RPMI7951 (cell line): ENCODE measurements at places on chromosomes 2 and 18.

DNA sequence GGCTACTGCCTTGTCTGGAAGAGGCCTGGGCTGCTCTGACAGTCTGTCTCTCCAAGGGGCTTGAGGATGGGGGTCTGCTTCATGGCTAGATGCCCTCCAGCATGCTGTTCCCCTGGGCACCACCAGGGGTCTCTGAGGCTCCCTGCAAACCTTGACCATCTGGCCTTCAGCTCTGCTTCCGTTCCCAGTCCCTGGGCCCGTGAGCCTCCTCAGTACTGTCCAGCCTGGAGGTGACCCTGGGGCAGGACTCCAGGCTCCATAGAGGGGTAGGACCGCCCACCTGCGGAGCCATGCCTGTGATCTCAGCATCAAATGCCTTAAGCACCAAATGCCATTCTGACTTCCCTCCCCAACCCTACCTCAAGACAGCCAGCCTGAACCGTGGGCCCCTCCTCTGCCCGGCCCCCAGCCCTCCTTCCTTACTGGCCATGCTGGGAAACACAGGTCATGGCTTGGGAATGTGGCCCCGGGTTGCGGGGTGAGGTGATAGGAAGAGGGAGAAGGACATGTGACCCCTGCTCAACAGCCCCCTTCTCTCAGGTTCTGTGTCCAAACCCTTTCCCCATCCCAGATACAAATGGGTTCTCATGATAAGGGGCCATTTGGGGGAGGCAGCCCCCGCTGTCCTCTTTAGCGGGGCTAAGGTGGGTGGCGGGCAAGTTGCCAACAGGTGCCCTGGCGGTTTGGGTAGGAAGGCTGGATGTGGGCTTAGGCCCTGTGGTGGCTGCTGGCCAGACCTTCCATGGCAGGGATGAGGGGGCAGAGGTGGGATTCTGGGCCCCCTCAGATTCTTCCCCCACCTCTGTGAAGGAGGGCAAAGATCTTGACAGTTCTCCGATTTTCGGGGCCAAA is 25.0 kb downstream of the SPEG start:
- peak; percentile 78 for DNase-seq

DNA sequence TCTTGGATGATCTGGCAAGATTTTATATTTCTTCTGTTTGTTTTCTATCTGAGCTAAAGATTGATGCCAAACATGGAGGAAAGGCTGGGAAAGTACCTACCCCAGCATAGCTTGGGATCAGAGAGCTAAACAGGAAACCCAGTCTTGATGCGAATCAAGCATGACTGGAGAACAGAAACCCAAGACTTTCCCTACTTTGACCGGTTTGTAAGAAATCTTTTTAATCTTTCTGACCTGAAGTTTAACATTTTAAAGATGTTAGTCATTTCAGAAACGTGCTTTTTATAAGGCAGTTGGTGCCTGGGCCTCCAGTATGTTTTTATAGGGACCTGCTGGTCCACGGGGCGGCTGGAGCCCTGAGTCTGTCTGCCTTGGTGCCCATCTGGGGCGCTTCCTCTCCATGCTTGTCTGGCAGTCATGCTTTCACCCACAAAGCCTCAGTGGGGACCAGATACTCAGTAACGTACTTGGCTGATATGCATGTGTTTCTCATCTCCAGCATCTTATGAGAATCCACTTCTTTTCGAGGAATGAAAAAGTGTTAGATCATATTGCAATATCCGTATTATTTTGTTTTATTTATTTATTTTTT is 266.5 kb downstream of the PTGR3 start:
- no peak for DNase-seq

DNA sequence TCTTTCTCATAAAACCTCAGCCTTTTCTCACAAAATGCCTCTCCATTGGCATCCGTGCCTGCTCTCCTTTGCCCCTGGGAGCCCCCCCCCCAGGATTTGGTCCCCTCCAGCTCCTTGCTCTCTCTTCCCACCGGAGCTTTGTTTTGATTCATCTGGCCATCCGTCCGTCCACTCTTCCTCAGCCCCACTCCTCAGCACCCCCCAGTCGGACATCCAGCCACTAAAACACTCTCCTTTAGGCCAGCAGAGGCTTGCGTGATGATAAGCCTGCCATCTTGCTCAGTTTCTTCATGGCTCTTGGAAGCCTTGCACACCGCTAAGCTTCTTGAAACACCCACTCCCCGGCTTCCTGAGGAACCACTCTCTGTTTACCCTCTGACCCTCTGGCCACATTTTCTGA is 31.5 kb upstream of the GNAL start:
- no peak for DNase-seq

DNA sequence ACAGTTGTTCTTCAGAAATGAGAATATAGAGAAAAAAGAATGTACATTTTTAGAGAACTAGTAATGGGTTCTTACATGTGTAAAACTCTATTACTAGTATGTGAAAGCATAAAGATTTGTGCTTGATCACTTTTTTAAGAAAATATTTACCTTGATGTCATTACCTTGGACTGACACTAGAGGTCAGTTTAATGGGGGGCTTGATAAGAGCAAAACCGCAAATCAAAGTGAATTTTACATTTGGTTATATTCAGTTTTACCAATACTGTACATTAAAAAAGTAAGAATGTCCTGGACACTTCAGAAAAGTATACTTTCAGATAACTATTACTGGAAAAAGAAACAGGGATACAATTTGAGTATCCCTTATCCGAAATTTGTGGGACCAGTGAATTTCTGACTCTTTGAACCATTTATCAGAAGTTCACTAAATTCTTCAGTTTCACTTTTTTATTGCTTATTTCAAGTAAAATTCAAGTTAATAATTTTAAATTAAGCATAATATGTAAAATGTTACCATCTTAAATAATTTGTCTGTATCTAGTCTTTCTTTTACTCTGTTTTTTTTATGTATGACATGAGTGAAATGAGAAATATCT is 1149.5 kb downstream of the DSC3 start:
- DNase-seq = peak; percentile 0

DNA sequence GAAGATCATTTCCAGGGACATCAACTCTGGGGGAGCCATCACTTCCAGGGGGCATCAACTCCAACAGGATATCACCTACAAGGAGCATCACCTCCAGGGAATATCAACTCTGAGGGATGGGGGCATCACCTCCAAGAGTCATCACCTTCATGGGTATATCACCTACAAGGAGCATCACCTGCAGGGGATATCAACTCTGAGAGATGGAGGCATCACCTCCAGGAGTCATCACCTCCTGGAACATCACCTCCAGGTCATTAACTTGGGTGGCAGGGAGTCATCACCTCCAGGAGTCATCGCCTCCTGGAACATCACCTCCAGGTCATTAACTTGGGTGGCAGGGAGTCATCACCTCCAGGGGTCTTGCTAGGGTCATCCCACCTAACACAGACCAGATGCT is 167.6 kb downstream of the NDUFA10 start:
- DNase-seq = no peak

GRCh38 chr2:21263622-21264021 is 139.9 kb downstream of the TDRD15 start:
- no peak for DNase-seq

DNA sequence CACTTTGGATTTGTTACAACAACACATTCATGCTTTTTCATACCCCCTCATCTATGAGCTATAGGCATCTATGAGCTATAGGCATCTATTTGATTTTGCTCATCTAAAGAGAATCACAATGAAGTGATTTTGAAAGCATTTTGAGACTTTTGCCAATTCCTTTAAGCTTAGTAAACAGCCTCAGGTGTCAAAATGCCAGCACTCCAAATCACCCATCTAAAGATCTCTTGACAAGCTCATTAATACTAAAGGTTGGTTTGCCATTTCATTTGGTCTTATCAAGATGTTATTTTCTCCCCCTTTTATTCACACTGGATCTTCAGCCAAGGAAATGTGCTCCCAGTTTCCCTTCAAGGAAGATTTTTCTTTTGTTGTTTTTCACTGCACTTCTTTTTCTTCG is 110.7 kb upstream of the TLK1 start:
- DNase-seq = no peak

DNA sequence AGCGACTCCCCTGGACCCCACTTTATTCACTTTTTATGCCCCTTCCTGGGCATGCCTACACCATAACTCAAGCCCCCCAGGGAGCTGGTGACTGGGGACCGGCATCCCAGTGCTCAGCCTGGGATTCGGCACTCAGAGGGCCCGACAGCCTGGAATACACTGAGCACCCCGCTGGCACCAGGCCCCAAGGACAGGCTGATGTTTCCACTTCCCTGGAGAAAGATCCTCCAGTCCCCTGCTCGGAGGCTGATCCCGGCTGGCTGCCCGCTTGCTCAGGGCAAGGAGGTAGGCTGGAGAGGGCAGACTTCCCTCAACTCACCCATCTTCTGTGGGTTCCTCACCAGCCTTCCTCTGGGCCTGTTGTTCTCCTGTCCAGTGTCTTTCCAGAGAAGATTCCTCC is 36.6 kb downstream of the ODC1 start:
- no peak for DNase-seq
